D721Med (cell line): ENCODE measurements at places on chromosomes 7 and 10.

DNA sequence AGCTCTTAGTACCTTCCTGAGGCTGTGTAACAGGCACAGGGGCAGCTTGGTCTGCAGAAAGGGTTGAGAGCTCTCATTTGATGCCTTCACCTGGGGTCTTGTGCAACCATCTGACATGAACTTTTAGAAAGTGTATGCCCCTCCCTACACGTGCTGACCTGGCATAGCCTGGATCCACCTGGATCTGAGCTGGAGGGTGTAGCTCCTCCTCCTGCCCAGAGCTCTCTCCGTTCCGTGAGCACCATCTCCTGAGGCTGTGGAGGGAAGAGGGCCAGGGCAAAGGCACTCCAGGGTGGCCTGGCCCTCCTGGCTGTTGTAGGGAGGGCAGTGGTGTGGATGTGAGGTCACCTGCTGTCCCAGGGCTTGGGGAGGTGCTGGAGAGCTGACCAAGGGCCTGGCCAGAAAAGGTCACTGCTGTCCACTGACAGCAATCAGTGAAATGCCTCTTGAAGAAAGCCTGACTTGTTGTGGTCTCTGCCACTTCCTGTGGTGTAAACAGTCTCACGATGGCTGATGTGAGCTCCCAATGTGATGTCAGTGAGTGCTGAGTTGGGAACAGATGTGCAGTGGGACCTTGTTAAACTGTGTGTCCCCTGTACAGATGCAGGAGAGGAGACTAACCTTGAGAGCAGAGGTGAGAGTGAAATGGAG is 23.0 kb downstream of the AMZ1 start:
- DNase-seq = no peak

GRCh38 chr7:30183749-30184369 is 49.1 kb downstream of the MTURN start:
- DNase-seq = no peak

DNA sequence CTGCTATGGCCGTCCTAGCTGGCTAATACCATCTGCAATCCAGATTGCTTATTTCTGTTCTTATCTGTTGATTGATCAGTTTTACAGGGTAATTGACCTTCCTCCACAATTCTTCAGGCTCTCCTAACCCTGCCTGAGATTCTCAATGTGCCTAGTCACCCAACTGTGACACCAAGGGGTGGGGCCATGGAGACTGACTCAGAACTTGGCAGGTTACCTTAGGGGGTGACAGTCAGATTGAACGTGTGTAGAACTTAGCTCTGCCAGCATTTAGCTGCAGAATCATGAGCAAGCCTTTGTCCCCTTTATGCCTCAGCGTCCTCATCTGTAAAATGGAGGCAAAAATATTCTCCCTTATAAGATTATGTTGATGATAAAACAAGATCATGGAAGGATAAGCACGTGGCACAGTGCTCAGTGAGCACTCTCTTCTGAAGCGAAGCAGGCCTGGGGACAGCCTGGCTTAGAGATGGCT is 19.1 kb upstream of the LEP start:
- no peak for DNase-seq

DNA sequence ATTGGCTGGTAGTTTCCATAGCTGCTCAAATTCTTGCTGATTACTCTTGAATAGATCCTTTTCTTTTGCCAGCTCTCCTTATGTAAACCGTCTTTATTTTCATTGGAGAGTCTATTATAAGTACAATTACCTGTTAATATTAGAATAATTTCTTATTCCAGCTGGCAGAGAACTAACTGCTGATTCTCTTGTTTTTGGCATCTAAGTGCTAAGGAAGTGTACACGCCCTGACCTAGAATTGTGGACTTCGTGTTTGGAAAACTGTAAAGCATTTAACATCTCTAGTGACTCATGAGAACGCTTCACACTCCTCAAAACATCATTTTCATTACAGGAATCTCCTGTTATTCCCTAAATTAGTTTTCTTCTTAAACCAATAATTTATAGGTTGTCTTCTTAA is 39.9 kb upstream of the FAM171A1 start:
- no peak for DNase-seq

DNA sequence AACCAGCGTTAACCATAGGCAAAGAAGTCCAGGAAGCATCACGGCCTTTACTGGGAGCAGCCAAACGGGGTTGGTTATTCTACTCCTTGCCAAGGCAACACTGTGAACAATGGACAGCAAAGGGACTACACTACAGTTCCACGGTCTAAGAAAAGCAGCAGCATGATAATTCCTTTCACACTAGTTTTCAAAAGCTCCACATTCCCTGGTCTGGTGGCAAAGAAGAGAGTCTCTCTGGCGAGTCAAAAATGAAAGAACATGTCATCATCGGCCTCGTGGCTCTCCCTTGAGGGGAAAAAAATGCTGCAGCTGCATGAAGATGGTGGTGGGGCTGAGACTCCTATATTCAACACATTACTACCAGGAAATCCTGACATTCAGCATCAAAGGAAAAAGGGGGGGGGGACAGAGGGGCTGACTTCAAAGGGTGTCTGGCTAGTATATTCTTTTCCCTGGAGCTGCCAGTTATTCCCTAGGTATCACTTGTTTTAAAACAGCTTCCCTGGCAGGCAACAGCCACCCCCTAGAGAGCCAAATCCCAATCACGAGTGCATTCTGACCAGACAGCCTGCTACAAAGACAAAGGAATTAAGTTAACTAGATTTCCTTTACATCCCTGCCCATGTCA is 49.1 kb downstream of the SLC37A3 start:
- DNase-seq = no peak

GRCh38 chr10:11886851-11887250 is 63.7 kb downstream of the PROSER2 start:
- DNase-seq = no peak

DNA sequence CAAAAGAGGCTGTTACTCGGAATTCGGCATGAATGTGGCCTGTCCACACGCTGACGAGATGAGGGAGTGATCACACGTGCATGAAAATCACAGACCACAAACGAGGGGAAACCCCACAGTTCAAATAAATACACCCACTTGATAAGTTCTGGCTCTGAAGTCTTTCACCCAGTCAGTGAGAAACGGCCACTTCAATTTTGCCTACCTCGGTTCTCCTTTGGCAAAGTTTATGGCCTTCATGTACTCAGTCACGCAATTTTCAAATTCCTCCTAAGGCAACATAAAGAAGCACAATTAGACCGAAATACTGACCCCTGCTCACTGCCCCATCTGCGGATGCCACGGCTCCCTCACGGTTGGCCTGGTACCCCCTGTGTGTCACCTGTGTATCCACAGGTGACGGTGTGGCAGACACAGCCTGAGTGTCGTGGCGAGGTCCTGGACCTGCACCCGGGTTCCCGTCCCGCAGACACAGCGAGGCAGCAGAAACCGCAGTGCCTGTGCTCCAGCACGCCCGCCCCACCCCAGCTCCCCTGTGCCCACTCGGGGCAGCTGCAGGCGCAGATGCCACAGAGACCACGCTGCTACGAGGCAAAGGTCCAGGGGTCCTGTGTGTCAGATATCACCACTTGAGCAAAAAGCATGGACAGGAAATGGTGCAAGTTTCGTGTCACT is 1.4 kb downstream of the CFAP46 start:
- no peak for DNase-seq

DNA sequence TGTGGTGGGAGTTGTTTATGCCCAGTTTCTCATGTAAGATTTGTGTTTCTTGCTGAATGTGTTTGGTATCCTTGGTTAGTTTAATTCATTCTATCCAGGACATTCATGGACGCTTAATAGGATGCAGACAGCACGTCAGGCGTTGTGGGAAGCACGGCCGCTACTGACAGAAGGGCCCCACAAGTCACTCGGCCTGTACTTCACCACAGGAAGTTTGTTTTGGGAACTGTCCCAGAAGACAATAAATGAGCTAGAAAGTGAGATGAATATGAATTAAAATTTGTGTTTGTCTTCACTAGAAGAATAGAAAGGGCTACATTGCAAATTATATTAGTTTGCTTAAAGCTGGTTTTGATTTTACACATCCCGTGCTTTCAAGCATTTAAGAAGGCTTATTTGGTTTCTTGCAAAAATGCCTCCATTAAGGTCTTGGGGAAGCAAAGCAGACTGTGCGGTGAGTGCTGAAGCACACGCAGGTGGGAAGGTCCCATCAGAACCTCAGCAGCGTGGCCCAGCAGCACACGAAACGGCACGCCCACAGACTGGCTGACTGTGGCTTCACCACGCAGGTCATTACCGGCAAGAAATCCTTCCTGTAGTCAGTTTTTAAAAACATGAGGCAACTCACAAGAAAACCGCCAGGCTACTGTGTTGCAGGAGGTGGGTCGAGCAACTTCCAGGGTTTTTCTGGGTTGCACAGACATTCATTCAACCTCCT is 74.1 kb downstream of the VIPR2 start:
- DNase-seq = no peak

DNA sequence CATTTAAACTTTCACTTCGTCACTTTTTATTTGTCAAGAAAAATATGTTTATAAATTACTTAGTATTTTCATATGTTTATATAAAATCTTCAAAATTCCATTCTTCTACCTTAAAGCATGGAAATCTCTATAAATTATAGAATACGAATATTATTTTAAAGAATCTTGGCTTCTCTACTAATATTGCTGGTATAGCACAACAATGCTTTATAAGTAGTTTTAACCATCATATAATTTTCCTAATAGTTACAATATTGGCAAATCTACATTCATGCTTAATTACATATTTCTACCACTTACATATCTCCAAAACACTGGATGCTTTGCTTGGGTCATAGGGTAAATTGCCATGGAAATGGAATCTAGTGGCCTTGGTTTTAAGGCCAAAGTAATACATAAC is 21.1 kb upstream of the ARMC3 start:
- no peak for DNase-seq

GRCh38 chr7:150731916-150732315 is 5.3 kb upstream of the GIMAP5 start:
- no peak for DNase-seq

DNA sequence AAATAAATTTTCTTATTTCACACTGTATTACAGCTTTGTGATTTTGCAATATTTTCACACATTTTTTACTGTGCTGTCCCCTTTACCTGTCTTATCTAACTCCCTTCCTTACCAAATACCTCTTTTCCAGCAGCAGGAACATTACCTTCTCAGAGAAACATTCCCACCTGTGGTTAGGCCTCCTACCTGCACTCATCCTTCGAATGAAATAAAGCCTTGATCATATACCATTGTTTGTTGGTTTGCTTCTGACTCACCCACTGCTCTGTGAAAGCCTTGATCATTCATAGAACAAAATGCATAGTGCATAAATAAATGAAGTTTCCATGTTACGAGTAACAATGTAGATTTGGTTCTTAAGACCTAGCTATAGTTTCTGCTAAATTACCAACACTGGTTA is 256.3 kb downstream of the ARL4A start:
- DNase-seq = no peak
